Esophagus muscularis mucosa (tissue), 4 donors: ENCODE measurements at places on chromosomes 16 and 17. TPM values are rescaled to one million over a fixed set of nuclear protein-coding genes. Genes with fewer than 3 reads are reported as not detected.

CEP295NL gene
- total RNA-seq, result 1.2 TPM

ZFP3 gene
- 6.2 TPM for total RNA-seq

TAT gene
- not detected for total RNA-seq

CACNG3 gene
- total RNA-seq, result not detected

CNTNAP4 gene
- total RNA-seq, result 2.1 TPM

DOC2B gene
- total RNA-seq, result 10.4 TPM

KRTAP4-4 gene
- not detected for total RNA-seq

MYH1 gene
- total RNA-seq, result not detected

BCAS3 gene
- 18.4 TPM for total RNA-seq

PLCD3 gene
- 135 TPM for total RNA-seq

C17orf100 gene
- 0.50 TPM for total RNA-seq

TBC1D28 gene
- not detected for total RNA-seq

DNA sequence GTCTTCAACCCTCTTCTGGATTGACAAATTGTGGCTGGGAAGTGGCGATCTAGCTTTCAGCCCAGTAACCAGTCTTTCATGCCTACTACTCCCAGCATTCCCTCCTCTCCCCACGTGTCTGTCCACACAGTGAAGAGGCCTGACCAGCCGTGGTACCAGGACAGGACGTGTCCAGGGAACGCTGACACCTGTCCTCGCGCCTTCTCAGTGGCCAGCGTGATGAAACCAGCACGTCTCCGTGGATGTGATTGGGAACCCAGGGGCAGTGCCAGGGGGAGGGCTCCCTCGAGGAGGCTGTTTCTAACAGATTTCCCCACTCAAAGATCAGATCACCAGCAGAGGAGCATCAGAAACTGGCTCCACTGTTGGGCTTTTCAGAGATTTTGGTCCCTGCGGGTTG lies 69.1 kb downstream of the RPA1 start:
- no peak for DNase-seq

DNA sequence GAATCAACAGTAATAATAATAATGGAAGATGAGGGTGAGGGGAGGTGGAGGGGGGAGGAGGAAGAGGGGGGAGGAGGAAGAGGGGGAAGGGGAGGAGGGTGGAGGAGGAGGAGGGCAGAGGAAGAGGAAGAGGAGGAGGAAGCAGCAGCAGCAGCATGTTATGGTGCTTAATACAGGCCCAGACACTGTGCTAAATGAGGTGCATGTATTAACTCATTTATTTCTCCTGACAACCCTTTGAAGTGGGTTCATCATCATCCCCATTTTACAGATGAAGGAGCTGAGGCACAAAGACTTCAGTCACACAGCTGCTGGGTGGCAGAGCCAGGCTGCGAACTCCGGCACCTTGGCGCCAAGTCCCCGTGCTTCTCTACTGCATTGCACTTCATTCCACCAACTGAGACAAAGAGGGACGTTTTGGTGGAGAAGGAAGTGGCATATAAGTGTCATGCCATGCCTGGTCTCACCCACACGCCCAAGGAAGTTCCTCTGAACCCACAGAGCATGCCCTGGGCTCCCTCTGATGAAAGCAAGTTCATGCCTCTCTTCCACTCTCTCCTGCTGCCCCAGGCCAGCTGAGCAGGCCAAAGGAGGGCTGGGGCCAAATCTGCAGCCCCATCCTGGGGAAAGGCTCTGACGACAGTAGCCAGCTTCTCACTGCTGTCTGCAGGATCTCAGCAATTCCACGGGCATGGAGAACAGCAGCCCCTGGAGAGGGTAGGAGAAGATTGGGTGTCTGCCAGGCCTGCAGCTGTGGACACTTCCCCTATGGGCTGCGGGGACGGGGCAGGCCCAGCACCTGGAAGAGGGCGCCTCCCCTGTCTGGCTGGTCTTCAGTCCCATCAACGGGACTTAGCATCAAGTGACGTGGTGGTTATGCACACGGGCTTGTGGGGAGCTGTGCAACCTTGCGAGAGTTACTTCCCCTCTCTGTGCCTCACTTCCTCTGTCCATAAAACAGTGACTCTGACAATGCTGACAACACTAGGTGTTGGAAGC lies 21.8 kb downstream of the XYLT1 start:
- DNase-seq, result no peak

GRCh38 chr16:27108051-27108770 lies 41.5 kb downstream of the C16orf82 start:
- no peak for DNase-seq

DNA sequence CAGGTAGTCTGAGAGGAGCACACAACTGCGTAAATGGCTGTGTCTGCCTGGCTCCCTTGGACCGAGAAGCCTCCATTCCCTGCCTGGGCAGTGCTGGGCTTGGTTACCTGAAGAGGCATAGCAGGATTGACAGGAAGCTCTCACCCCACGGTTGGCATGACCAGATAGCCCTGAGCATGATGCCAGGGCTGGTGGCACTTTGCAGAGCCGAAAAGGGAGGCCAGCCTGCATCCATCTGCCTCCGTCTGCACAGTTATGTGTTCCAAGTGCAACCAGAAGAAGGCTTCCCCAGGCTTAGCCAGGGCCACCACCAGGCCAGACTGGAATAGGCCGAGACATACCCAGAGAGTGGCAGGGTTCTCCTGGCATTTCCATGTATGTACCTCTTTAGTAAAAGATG lies 36.6 kb downstream of the GNAO1 start:
- DNase-seq, result no peak

DNA sequence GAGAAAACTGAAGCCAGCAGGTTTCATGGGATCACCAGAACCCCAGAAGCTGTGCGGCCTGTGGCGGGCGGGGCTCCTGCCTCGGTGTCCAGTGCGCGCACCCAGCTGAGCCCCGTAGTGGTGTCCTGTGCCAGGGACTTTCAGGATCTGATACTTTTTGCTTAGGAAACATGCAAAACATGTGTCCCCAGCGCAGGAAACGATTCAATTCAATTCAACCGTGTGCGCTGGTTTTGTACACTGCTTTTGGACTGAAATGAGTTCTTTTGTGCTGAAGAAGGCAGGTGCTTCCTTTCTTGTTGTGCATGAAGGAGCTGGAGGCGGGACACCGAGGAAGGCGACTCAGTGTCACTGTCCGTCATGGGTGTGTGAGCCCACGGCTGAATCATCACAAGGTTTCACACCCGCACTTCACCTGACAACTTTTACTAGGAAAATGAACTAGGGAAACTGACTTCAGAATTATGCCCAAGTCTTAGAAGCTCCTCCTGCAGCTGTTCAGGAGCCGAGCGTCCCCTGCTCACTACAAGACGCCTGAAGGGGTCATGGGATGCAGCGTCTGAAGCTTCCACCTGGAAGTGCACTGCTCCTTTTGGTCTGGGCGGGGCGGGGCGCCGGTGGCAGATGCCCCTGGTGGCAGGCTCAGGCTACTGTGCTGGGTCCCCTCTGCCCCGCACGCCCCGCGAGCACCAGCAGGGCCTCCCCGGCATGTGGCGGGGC lies 31.4 kb upstream of the ZNF750 start:
- DNase-seq, result no peak

DNA sequence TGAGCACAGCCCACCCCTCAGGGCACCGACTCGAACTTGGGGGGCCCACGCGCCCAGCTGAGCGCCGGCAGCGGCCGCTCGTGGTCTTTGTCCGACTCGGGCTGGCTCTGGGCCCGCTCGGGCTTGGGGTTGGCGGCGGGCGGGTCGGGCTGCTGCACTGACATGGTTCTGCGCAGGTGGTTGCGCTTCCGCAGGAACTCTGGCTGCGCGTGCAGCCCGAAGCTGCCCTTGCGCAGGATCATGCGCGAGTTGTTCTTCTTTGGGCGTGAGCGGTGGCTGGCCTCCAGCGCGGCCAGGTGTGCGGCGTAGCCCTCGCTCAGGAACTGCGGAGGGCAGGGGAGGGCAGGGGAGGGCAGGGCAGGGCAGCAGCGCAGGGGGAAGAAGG lies 11.1 kb downstream of the PIMREG start:
- no peak for DNase-seq

GRCh38 chr16:13270602-13271001 lies 369.2 kb downstream of the SHISA9 start:
- no peak for DNase-seq

DNA sequence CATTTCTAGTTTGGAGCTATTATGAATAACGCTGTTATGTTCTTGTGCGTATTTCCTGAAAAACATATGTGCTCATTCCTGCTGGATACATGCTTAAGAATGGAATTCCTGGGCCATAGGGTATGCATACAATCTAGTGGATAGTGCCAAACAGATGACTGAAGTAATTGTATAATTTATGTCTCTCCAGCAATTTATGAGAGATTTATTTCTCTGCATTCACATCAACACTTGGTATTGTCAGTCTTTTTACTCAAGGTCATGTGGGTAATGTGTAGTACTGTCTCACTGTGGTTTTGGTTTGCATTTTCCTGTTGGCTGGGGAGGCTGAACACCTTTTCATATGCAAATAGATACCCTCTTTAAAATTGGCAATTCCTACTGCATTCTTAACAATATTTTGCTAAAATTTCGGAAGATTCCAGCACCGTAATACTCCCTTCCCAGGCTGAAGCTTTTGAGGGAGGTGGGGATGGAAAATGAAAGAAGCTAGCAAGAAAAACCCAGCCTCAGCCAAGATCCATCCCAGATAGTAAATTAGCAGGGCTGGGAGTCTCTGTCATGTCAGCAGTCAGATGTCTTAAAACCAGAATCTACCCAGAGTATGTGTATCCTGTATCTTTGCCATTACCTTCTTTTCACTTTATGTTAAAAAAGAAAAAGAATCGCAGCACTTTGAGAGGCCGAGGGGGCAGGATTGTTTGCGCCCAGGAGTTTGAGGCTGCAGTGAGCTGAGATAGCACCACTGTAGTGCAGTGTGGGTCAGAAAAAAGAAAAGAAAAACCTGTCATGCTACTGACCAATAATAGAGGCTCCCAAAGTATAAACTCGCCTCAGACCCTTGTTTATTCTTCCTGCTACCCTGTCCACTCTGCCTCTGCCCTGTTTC lies 204.9 kb downstream of the LGALS9B start:
- no peak for DNase-seq

DNA sequence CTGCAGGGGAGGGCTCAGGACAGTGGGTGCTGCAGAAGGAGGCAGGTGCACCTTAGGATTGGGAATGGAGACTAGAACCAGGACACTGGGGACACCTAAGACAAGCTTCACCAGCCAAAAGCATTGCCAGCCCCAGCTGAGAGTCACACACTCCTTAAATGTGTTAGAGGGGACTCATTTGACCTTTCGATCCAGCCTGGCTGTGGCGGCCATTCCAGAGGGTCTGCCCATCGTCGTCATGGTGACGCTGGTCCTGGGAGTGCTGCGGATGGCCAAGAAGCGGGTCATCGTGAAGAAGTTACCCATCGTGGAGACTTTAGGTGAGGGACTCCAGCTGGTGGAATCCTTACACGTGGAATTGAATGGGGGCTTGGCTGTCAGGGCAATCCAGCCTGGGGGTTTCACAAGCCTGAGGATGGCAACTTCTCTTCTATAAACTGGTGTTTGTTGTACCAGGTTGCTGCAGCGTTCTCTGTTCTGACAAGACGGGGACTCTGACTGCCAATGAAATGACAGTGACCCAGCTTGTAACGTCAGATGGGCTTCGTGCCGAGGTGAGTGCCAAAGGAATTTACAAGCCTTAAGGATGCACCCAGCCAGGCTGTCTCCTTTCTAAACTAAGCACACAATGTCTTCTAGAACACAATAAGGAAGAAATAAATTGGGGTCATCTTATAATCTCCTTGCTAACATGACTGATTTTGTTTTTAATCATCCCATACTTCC lies 65.3 kb downstream of the MEAK7 start:
- no peak for DNase-seq

GRCh38 chr17:32590974-32591373 lies 104.2 kb downstream of the CDK5R1 start:
- no peak for DNase-seq

DNA sequence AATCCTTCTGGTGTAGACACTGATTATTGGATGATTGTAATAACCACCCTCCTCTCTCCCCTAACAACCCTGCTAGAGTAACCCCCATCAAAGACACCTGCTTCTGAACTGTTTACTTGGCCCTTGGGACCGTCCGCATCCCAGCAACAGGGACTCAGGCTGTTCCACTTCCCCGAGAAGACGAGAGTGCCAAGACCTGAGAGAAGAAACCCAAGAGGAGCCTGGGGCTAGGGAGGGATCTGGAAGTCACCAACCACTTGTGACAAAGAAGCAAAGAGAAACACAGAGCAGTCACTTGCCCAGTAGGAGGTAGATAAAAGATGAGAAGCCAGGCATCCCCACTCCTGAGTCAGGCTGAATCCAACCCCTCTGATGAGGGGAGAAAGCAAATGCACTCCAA lies 84.3 kb downstream of the CDH11 start:
- peak; percentile 62 for DNase-seq

- no peak for DNase-seq
Observed at GRCh38 chr16:15552507-15552906, 90.4 kb downstream of the MARF1 start.

GRCh38 chr17:79007504-79008381 lies 1.8 kb downstream of the CANT1 start:
- no peak for DNase-seq

- no peak for DNase-seq
Observed at GRCh38 chr17:58531661-58532554, 17.5 kb upstream of the MTMR4 start.

GRCh38 chr17:38421171-38421841 lies 7.0 kb upstream of the ARHGAP23 start:
- DNase-seq, result no peak

DNA sequence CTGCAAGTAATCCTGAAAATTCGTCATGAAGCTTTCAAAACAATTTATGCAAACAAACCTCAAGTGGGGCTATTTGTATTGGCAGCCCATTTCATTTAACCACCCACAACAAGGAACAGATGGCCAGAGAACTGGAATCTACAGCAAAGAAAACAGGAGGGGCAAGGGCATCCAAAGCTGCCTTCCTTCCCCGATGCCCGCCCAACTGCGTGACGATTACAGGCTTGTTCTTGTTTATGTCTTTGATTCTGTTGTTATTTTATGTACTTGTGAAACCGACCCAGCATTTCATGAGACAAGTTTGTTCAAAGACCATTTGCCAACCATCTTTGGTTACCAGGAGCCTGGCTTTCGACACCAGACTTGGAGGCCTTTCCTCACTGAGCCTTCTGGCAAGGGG lies 59.1 kb upstream of the IRX6 start:
- DNase-seq, result no peak

GRCh38 chr17:58913552-58913951 lies 157.9 kb downstream of the PPM1E start:
- no peak for DNase-seq

- DNase-seq, result no peak
Observed at GRCh38 chr17:74554909-74555308, 9.0 kb upstream of the CD300C start.

GRCh38 chr16:19228575-19228974 lies 57.0 kb upstream of the CLEC19A start:
- no peak for DNase-seq

- DNase-seq, result no peak
Observed at GRCh38 chr16:27906883-27907282, 156.6 kb downstream of the GSG1L start.

- DNase-seq, result no peak
Observed at GRCh38 chr17:78367193-78367592, 7.3 kb upstream of the SOCS3 start.

GRCh38 chr17:82248815-82249674 lies 20.2 kb downstream of the SLC16A3 start:
- DNase-seq, result no peak

GRCh38 chr17:63196772-63197335 lies 230.8 kb downstream of the TANC2 start:
- no peak for DNase-seq
